ENCODE measurements at places on chromosomes 6 and 20. TPM values are rescaled to one million over a fixed set of nuclear protein-coding genes. Genes with fewer than 3 reads are reported as not detected.
A peak's percentile ranks its signal among the peaks of the same experiment; 100 is the strongest.

DNA sequence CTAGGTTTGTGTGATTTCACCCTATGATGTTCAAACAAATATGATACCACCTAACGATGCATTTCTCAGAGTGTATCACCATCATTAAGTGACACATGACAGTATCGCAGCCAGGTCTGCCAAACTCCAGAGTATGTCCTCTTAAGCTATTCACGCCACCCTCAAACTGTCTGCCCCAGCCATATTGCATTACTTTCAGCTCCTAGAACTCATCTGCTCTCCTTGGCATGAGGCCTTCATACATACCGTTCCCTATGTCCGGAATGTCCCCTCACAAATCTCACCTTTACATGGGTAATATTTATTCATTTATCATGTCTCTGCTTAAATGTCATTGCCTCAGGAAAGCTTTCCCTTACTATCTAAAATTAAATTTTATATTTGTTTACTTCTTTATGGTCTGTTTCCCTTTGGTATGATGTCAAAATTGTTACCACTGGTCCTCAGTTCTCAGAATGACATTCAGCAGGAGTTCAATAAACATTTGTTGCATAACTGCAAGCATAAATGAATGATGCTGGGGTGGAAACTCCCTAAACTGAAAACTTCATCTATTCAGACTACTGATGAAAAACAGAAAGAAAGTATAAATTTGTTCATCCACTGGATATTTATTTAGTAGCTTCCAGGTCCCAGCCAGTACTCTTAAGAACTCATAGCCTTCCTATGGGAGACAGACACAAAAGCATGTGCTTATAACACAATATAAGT, 3.2 kb downstream of the SESN1 start:
- peak; percentile 86 for DNase-seq

- DNase-seq, result no peak
Measured at GRCh38 chr6:40286721-40287120, 300.4 kb downstream of the LRFN2 start.

The PNPLA1 gene
- not detected for total RNA-seq

The BNIP5 gene
- total RNA-seq, result not detected

The SLC35F1 gene
- total RNA-seq, result not detected

The SLPI gene
- 617 TPM for total RNA-seq

All from gastrocnemius medialis (tissue), 4 donors.